Nephron progenitor cell (in vitro differentiated cells): ENCODE measurements at places on chromosomes 1 and 21.

- H3K4me3 ChIP-seq, result no peak overlapping the region
- H3K27ac ChIP-seq, result peak overlapping the region; percentile 81
- peaks cover 19% of the 10 kb centered on the region for H3K4me1 ChIP-seq
- no peaks in the 10 kb centered on the region for H3K36me3 ChIP-seq
- no peak for DNase-seq
- H3K27me3 ChIP-seq, result peaks cover 50% of the 10 kb centered on the region
Observed at GRCh38 chr1:62325681-62326080, 6.4 kb upstream of the KANK4 start.

- H3K27ac ChIP-seq, result peak overlapping the region; percentile 57
- no peaks in the 10 kb centered on the region for H3K36me3 ChIP-seq
- no peak for DNase-seq
- H3K4me3 ChIP-seq, result no peak overlapping the region
Observed at GRCh38 chr1:1430992-1431844, 4.3 kb upstream of the VWA1 start.

GRCh38 chr1:177830531-177831135 is 139.2 kb downstream of the SEC16B start:
- DNase-seq, result no peak
- H3K4me1 ChIP-seq, result no peaks in the 10 kb centered on the region
- peaks cover 5% of the 10 kb centered on the region for H3K27me3 ChIP-seq
- no peak overlapping the region for H3K27ac ChIP-seq

DNA sequence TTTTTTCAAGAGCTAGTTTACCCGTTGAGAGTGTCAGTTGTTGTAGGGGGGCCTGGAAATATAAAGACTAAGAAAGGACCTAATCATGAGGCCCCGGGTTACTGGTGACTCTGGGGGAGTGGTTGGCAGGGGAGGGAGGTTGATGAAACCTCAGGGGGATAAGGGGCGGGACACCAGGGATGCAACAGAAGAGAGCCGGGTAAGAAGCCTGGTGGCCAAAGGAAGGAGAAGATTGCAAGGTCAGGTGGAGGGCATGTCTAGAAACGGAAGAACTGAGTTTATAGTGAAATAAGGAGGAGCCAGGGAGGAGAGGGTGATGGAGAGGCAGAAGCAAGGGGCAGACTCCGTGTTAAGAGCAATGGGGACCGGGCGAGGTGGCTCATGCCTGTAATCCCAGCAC is 12.5 kb upstream of the SPOCD1 start:
- H3K27ac ChIP-seq, result no peak overlapping the region
- no peak for DNase-seq
- peaks cover 8% of the 10 kb centered on the region for H3K27me3 ChIP-seq

DNA sequence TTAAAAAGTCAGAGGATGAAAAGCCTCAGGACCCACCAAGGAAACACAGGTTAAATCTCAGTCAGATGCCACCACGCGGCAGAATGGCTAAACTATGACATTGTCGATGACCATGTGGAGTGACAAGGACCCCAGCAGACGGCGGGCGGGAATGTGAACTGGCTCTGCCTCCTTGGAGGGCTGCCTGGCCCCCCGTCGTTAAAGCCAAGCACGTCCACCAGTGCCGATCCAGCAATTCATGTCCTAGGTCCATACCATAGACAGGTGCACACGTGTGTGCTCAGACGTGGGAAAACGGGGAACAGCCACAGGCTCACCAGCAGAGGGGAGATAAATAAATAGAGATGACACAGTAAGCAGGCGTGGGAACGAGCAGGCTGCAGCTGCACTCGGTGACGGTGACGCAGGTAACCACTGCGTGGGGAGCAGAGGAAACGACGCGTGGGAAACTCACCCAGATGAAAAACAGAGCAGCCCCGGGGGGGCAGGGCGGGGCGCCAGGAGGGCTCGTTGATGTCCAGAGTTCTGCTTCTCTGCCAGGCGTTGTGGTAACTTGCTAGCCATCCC is 28.3 kb upstream of the PCBP3 start:
- no peaks in the 10 kb centered on the region for H3K36me3 ChIP-seq
- H3K4me1 ChIP-seq, result peaks cover 50% of the 10 kb centered on the region
- no peak overlapping the region for H3K27ac ChIP-seq
- peaks cover 33% of the 10 kb centered on the region for H3K27me3 ChIP-seq
- no peak for DNase-seq

DNA sequence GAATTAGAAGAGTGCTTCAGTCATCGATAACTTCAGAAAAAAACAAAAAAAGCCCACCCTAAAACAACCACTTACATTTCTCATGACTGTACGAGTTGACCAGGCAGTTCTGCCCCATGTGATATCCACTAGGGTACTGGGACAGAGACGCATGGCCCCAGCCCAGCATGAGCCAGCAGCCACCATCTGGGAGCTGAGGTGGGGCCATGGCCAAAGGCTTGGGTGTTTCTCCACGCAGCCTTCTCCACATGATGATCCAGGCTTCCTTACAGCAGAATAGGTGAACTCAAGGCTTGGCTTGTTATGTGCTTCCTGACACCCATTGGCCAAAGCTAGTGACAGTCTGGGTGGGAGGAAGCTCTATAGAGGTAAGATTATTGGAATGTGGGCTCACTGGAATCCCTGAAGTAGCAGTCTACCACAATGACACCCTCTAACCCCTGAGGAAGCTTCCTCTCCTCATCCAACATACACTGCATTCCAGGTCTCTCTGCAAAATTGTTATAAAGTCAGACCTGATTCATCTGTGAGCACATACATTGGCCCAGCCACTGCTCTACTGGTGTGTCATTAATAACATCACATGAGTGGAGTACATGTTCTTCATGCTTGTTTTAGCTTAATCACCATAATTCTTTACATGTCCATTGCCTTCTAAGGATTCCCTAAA is 66.3 kb upstream of the NTPCR start:
- no peaks in the 10 kb centered on the region for H3K36me3 ChIP-seq
- H3K4me1 ChIP-seq, result peaks cover 5% of the 10 kb centered on the region
- no peak for DNase-seq
- H3K27ac ChIP-seq, result no peak overlapping the region
- H3K27me3 ChIP-seq, result peaks cover 17% of the 10 kb centered on the region
- H3K4me3 ChIP-seq, result no peak overlapping the region

DNA sequence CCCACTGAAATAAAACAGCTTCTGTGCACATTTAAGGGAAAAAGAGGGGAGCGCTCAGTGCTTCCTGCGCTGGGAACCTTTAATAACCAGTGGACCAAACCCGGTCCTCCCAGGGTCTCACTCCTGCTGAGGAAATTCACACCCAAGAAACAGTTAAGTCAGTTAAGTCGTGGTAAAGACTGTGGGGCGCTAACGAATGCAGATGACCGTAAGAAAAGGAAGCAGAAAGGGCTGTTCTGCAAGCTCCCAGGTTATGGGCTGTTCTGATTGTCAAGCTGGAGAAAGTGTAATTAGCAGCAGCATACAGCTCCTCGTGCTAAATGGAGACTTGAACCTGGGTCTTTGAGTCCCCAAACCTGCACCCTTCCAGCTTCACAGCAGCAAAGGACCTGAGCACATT is 536.6 kb downstream of the NPHP4 start:
- DNase-seq, result no peak
- H3K27me3 ChIP-seq, result peaks cover 22% of the 10 kb centered on the region
- H3K4me3 ChIP-seq, result no peak overlapping the region
- peaks cover 49% of the 10 kb centered on the region for H3K4me1 ChIP-seq

GRCh38 chr1:56496158-56496557 is 83.2 kb downstream of the PLPP3 start:
- H3K27ac ChIP-seq, result peak overlapping the region; percentile 0
- H3K27me3 ChIP-seq, result no peaks in the 10 kb centered on the region
- DNase-seq, result no peak
- H3K4me3 ChIP-seq, result no peak overlapping the region
- H3K4me1 ChIP-seq, result peaks cover 55% of the 10 kb centered on the region

DNA sequence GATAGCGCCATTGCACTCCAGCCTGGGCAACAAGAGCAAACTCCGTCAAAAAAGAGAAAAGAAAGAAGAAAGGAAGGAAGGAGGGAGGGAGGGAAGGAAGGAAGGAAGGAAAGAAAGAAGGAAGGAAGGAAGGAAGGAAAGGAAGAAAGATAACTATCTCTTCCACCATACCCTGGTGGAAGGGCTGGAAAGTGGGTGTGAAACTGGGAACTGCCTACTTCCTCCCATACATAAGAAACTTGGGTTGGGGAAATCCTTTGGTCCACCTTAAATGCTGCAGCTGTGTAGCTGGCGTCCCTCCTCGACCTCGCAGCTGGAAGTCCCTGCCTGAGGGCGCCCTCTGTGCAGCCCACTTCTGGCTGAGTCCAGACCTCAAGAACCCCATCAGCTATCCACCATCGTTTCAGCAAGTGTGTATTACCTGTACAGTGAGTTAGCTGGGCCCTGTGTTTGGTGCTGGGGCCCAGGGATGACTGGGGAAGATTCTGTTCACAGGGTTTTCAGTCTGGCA is 4.6 kb upstream of the FAM167B start:
- peak overlapping the region; percentile 65 for H3K4me3 ChIP-seq
- H3K4me1 ChIP-seq, result peaks cover 47% of the 10 kb centered on the region
- peaks cover 9% of the 10 kb centered on the region for H3K27me3 ChIP-seq
- H3K36me3 ChIP-seq, result no peaks in the 10 kb centered on the region
- no peak overlapping the region for H3K27ac ChIP-seq
- peak; percentile 32 for DNase-seq

DNA sequence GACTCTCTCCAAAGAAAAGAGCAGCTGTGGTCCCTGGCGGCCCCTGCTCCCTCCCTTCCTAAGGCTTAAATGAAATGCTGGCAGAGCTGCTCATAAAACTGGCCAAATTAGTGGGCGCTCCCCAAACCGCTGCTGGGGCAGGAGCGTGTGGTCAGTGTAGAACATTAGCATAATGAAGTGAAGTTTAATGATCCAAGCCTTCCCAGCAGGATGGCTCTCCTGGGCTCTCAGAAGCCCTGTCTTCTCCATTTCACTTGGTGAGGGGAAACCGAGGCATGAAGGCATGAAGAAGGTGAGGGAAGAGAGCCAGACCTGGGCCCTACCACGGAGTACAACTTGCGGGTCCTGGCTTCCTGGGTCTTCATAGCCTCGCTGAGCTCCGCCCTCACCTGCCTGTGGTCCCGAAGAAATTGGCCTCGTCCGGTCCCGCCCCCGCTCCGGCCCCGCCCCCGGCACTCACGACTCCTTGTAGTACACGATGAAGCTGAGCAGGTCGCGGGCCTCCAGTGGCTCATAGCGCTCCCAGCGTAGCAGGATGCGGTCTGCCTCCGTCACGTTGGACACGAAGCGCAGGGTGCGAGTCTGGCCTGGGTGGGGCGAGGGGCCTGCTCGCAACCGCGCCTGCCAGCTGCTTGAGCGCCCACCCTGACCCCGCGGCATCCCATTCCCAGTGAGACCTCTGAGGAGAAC is 10.3 kb downstream of the INSRR start:
- DNase-seq, result peak; percentile 59
- peak overlapping the region; percentile 52 for H3K4me3 ChIP-seq
- H3K4me1 ChIP-seq, result peaks cover 47% of the 10 kb centered on the region
- no peaks in the 10 kb centered on the region for H3K36me3 ChIP-seq
- H3K27ac ChIP-seq, result no peak overlapping the region
- H3K27me3 ChIP-seq, result peaks cover 91% of the 10 kb centered on the region

GRCh38 chr1:23553231-23554126 is 5.8 kb downstream of the ID3 start:
- H3K4me1 ChIP-seq, result peaks cover 82% of the 10 kb centered on the region
- DNase-seq, result peak; percentile 44
- H3K27me3 ChIP-seq, result no peaks in the 10 kb centered on the region
- H3K27ac ChIP-seq, result peak overlapping the region; percentile 100

- no peaks in the 10 kb centered on the region for H3K36me3 ChIP-seq
- no peaks in the 10 kb centered on the region for H3K4me1 ChIP-seq
- H3K4me3 ChIP-seq, result no peak overlapping the region
- no peak for DNase-seq
- no peak overlapping the region for H3K27ac ChIP-seq
Observed at GRCh38 chr1:220513834-220514233, 14.1 kb upstream of the MARK1 start.

DNA sequence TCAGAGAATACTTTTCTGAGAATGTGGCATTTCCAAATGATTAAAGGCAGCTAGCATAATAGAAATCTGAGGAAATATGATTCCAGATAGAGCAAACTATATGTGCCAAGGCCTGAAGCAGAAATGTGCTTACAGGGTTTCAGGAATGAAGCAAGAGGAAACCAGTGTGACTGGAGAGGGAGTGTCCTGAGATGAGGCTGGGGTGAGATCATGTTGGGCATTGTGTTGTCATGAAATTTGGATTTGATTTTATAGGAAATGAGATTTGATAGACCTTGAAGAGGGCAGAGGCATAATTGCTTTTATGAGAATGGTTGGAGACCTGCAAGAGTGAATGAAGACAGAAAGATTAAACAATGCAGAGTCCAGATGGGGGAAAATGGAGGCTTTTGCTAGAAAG is 338.1 kb upstream of the SNX7 start:
- H3K36me3 ChIP-seq, result no peaks in the 10 kb centered on the region
- H3K27me3 ChIP-seq, result peaks cover 3% of the 10 kb centered on the region
- DNase-seq, result no peak
- no peak overlapping the region for H3K27ac ChIP-seq
- no peak overlapping the region for H3K4me3 ChIP-seq
- H3K4me1 ChIP-seq, result peaks cover 6% of the 10 kb centered on the region

GRCh38 chr1:66256629-66257572 is 277.1 kb upstream of the SGIP1 start:
- no peak for DNase-seq
- no peaks in the 10 kb centered on the region for H3K27me3 ChIP-seq
- H3K27ac ChIP-seq, result no peak overlapping the region
- H3K4me3 ChIP-seq, result no peak overlapping the region
- H3K36me3 ChIP-seq, result no peaks in the 10 kb centered on the region

DNA sequence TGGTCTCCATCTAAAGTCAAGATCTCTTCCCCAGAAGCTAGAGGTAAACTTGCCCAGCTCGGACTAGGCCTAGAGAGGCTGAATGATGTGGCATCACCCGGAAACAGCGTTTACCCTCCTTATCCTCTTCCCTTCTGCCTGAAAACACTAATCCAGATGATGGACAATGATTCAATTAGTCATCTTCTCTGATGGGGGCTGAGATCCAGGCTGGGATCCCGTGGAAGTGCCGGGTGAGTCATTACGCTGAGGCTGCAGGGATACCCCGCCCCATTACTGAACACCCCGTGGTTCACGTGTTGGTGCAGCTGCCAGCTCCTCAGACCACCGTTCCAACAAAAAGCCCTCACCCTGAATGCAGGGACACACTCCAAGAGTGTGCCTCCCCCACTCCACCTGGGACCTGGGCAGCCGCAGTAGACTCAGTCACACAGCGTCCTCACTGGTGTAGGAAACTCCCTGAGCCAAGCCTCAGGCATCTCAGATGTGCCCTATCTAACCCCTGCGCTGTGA is 2.0 kb downstream of the S100A6 start:
- no peak overlapping the region for H3K4me3 ChIP-seq
- peaks cover 60% of the 10 kb centered on the region for H3K4me1 ChIP-seq
- H3K27ac ChIP-seq, result no peak overlapping the region
- peaks cover 2% of the 10 kb centered on the region for H3K27me3 ChIP-seq

DNA sequence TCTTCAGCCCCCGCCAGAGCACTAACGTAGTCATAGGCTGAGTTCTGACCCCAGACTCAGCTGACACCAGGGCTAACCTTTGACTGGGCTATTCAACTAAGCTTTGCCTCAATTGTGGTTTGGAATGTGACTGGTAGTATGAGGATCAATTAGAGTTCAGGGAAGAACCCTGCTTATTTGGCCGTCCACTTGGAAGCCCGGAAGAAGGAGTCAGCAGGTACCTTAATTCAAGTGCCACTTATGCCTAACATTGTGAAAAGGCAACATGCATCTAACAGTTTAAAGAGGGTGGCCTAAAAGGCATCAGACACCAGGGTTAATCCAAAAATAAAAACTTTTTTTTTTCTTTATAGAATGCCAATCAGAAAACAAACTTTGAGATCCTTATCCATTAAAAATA is 92.3 kb downstream of the BEND5 start:
- H3K27ac ChIP-seq, result no peak overlapping the region
- no peak overlapping the region for H3K4me3 ChIP-seq
- peaks cover 8% of the 10 kb centered on the region for H3K27me3 ChIP-seq
- no peak for DNase-seq
